ENCODE measurements at places on chromosomes 2 and 18. TPM values are rescaled to one million over a fixed set of nuclear protein-coding genes. Genes with fewer than 3 reads are reported as not detected.

The ENOSF1 gene
- total RNA-seq: 16.1 TPM

The POU3F3 gene
- under 0.01 TPM for total RNA-seq

The FOXI3 gene
- not detected for total RNA-seq

The GPR45 gene
- total RNA-seq: not detected

The SULT1C4 gene
- total RNA-seq: 0.50 TPM

Measured in bronchus fibroblast of lung (primary cell).